IPS-NIHi11 (cell line): ENCODE measurements at places on chromosomes 6 and 20.

DNA sequence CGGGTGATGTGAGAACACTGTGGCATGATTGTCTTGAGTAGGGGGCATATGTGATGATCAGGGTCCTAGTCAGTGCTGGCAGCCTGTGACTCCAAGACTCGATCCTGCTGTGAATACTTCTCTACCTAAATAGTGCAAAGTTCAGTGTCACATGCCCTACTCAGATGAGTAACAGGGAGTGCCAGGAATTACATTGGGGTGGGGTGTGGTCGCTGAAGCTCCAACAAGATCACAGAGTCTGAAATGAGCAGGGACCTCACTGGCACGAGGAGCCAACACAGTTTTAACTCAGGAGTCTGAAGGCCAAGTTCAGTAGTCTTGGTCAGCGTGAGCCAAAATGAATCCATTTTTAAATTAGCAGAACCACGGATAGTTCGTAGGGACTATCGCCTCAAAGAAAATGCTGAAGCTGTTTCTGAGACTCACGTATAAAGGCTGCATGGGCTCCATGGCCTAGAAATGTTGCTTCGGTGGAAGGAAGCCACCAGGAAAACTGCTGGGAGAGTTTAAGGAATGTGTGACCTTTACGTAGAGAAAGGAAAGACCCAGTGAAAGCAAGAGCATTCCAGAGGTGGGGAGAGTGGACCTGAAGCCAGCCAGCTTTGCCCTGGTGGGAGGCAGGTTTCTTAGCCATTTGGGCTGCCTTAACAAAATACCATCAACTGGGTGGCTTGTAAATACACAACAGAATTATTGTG is 72.2 kb downstream of the RPP40 start:
- peak; percentile 40 for DNase-seq

DNA sequence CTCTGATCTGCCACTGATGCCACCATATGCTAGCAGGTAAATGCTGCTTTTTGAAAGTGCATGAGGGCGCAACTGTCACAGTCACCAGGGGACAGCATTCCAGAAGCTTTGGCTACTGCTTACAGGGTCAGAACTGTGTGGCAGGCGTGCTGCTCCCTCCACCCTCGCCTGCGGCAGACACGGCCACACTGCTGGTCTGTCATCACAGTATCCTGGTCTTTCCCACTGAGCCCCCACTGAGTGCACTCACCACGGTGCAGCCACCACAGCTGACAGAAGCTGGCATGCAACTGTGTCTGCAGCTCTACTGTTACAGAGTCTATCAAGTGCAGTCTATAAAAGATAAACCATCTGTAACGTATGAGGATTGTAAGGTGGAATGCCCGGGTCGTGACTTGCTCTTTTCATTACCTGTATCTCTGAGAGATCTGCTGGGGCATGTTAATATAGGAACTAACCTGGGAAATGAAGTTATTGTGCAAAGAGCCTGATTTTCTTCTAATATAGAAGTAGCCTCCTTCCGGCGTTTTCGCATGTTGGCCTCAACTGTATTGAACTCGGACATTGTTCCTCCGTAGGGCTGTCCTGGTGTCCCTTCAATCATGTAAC is 24.5 kb downstream of the GCLC start:
- no peak for DNase-seq

GRCh38 chr20:19929481-19930145 is 87.5 kb upstream of the NAA20 start:
- no peak for DNase-seq

DNA sequence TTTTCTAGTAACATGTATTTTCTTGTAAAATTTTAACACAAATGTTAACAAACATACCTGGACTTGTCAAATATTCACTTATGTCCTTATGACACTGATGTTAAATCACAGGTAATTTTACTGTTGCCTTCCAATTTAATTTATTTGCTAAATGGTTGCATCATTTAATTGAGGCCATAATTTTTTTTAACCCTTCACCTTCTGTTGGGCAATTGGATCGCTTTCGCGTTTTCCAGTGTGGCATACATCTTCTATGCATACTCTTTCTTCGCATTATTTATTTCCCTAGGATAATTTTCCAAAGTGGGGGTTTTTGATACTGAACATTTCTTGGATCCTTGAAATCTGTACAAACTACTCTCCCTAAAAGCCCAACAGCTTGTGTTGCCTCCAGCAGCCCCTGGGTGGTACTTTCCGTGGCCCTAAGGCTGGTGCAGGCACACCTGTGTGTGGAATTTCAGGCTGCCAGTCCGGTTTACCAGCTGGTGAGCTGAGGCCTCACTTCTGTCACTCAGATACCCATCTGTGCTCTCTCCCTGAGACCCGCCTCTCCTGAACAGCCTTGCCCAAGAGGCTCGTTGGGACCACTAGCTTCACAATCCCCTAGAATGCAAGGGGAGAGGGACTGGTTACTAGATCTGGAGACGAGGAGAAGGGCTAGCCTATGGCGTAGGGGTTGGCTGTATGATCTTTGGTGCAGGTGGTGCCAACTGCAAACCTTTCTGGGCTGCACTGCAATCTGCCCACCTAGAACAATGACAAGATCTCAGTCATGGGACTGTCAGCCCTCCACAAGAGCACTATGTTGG is 11.2 kb upstream of the C20orf144 start:
- DNase-seq, result no peak

DNA sequence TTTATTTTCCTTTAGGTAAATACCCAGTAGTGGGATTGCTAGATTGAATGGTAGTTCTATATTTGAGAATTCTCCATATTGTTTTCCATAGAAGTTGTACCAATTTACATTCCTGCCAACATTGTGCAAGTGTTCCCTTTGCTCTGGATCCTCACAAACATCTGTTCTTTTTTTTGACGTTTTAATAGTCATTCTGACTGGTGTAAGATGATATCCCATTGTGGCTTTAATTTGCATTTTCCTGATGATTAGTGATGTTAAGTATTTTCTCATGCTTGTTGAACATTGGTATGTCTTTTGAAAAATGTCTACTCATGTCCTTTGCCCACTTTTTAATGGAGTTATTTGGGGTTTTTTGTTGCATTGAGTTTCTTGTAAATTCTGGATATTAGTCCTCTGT is 85.6 kb downstream of the UBE3D start:
- DNase-seq, result no peak

GRCh38 chr6:138608896-138609295 is 109.6 kb upstream of the NHSL1 start:
- DNase-seq, result no peak

- no peak for DNase-seq
These were observed 36.1 kb downstream of the PREX1 start for GRCh38 chr20:48791666-48792071.

GRCh38 chr6:116010790-116011401 is 49.8 kb downstream of the FRK start:
- DNase-seq, result peak; percentile 50

- DNase-seq, result no peak
These were observed 139.4 kb upstream of the EYA4 start for GRCh38 chr6:133101790-133102189.

DNA sequence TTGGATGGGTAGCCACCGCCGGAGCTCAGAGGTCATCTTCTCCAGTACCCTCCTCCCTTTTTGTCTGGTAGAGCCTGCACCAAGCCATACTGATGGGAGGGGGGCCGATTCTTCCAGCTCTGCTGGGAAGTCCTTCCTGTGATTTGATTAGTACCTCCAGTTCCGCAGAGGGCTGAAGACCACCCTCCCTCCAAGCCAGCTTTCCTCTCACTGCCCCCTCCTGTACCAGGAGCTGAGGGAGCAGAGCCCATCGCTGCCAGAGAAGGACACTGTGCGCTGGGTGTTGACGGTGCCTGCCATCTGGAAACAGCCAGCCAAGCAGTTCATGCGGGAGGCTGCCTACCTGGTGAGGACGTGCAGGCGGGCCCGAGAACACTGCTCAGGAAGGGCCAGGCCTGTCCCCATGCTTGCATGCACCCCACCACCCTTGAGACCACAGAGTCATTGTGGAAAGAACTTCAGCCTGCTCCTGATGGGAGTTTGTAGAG is 13.2 kb downstream of the HSPA12B start:
- DNase-seq, result no peak

GRCh38 chr6:89311853-89312531 is 3.1 kb downstream of the GABRR2 start:
- DNase-seq, result peak; percentile 67

GRCh38 chr20:37494796-37495195 is 26.3 kb upstream of the NNAT start:
- no peak for DNase-seq
